ENCODE measurements at places on chromosomes 1 and 21.

DNA sequence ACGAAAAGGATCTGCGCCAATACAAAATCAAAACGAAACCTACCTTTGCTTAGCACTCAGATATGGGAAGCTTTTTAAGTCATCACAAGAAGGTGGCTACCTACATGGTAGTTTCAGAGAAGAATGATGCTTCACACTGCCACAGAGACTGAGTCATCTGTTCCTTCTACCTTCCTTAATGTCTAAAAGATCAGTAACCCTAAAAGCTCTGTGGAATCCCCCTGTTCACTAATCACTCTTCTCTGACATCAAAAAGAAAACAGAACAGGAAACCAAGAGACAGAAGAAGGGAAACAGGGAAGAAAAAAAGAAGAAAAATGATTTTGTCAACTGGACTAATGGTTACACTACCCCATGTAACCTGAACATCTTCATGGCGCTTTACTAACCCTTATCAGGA, 177.2 kb downstream of the SMYD3 start:
- no peak overlapping the region for H3K27ac ChIP-seq
- H3K4me1 ChIP-seq: no peaks in the 10 kb centered on the region
- peaks cover 27% of the 10 kb centered on the region for H3K36me3 ChIP-seq

GRCh38 chr1:212119397-212119837, 83.9 kb downstream of the DTL start:
- H3K27me3 ChIP-seq: no peaks in the 10 kb centered on the region
- no peaks in the 10 kb centered on the region for H3K36me3 ChIP-seq
- no peak overlapping the region for H3K4me3 ChIP-seq
- no peak for DNase-seq
- peak overlapping the region; percentile 87 for H3K27ac ChIP-seq

- DNase-seq: peak; percentile 79
- no peaks in the 10 kb centered on the region for H3K27me3 ChIP-seq
- H3K4me1 ChIP-seq: peaks cover 72% of the 10 kb centered on the region
- no peaks in the 10 kb centered on the region for H3K36me3 ChIP-seq
- H3K4me3 ChIP-seq: peak overlapping the region; percentile 63
- H3K27ac ChIP-seq: peak overlapping the region; percentile 95
Measured at GRCh38 chr1:153794624-153795329, 19.6 kb downstream of the SLC27A3 start.

GRCh38 chr1:66539491-66539890, 5.5 kb downstream of the SGIP1 start:
- H3K36me3 ChIP-seq: no peaks in the 10 kb centered on the region
- peak overlapping the region; percentile 29 for H3K27ac ChIP-seq
- peaks cover 9% of the 10 kb centered on the region for H3K4me1 ChIP-seq
- DNase-seq: no peak
- H3K27me3 ChIP-seq: peaks cover 18% of the 10 kb centered on the region

DNA sequence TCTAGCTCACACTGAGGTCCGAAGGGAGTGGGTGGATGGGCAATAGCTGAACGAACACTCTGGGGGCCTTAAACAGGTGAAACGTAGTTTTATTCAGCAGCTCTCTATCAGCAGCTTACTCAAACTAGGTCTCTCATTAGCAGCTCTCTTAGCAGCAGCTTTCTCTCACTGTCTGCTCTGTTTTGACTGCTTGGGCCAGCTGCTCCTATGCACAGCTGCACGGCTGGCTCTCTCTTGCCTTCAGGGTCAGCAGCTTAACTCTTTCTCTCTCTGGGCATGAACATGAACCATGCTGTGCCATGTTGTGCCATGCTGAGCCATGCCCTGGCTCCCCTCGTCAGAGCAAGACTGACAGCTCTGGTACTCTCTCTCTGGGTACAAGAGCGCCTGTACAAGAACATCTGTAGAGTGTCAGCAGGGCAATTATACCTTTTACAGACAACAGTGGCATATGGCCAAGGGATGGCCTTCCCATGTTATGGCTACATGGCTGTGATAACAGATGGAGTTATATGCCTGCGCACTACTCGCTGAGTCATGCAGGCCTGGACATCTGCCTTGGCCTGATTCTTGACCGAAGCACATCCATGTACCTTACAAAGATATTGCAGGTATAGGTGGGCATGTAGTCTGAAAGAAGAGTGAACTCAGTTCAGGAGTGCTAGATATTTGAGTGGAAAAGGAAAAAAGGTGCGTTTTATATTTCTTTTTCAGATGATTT, 152.4 kb downstream of the LEPR start:
- H3K27me3 ChIP-seq: no peaks in the 10 kb centered on the region
- H3K4me1 ChIP-seq: no peaks in the 10 kb centered on the region
- no peak for DNase-seq
- no peak overlapping the region for H3K4me3 ChIP-seq
- peak overlapping the region; percentile 42 for H3K27ac ChIP-seq
